Endothelial cell (in vitro differentiated cells): ENCODE measurements at places on chromosomes 5 and 9. TPM values are rescaled to one million over a fixed set of nuclear protein-coding genes. Genes with fewer than 3 reads are reported as not detected.

- no peak for DNase-seq
These were observed 79.0 kb upstream of the TNC start for GRCh38 chr9:115196919-115197318.

GRCh38 chr5:169027501-169028061 is 273.4 kb downstream of the SLIT3 start:
- no peak for DNase-seq

DNA sequence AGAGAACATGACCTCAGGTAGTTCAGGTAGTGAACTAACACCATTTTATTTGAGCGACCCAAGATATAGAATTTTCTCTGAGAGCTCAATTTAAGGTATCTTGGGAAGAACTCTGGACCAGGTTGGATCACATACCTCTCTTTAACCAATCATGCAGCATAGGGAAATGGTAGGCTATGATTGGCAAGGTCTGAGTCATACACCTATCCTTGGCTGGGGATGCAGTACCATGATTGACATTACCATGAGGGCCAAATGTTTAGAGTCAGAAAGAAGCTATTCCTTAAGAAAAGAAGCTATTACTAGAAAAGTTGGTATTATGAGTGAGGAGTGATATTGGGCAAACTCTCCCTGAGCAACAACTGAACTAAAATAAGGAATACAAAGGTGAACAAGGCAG is 258.7 kb downstream of the KCTD16 start:
- no peak for DNase-seq

GRCh38 chr5:147474140-147474539 is 35.7 kb downstream of the DPYSL3 start:
- DNase-seq, result no peak

Gene ABHD17B
- 32.6 TPM for total RNA-seq
